ENCODE measurements at places on chromosomes 2 and 18.

DNA sequence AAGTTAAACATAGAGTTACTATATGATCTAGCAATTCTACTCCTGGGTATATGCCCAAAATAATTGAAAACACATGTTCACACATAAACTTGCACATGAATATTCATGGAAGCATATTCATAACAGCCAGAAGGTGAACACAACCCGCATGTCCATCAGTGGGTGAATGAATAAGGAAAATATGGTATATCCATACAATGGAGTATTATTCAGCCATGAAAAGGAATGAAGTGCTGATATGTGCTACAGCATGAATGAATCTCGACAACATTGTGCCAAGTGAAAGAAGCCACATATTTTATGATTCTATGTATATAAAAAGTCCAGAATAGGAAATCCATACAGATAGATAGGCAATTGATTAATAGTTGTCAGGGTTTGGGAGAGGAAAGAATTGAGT, 15.9 kb downstream of the COL4A4 start:
- no peak for DNase-seq

DNA sequence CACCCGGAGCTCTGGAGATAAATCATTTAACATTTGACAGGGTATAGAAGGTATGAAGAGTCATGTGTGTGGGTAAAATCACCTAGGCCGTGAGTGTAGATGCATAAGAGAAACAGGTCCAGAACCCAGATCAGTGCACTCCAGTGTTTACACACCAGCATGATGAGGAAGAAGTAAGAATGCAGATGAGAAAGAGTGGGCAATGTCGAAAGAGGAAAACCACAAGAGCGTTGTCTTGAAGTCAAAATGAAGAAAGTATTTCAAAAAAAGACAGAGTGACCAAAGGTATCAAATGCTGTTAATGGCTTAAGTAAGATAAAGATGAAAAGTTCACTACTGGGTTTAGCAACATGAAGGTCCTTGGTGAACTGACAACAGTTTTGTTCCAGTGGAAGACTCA, 32.0 kb upstream of the PLB1 start:
- no peak for DNase-seq

DNA sequence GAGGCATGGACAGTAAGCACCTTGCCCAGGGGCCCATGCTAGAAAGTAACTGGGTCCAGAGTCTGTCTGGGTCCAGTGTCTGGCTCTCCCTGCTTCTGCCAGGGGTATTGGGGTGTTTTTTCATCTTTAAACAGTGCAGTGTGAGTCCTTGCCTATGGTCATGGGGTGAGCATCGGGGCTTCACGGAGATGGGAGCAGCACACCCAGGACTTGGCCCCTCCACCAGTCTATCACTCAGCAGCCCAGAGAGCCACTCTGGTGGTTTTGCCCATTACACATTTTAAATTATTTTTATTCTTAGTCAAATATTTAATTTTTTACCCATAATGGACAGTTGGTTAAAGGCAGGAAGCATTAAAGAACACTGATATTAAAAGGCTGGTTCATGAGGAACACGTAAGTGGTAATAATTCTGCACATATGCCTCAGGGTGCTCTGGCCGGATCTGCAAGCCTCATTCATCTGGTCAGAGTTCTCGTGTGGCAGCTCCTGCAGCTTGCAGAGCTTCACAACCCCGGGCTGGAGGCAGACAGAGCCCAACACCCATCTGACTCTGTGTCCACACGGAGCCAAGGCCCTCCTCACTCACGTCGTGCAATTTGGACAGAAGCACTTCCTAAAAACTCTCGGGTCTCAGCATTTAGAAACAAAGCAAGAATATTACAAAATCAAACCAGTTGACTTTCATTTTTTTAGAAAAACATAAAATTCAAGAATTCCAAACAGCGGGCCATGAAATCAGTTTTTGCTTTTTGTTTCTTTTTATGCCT, 204.1 kb downstream of the CTIF start:
- DNase-seq: no peak

GRCh38 chr2:50769406-50770181, 262.3 kb downstream of the NRXN1 start:
- DNase-seq: no peak

GRCh38 chr2:88770016-88770415, 78.5 kb downstream of the RPIA start:
- DNase-seq: no peak

GRCh38 chr2:30302566-30302965, 71.2 kb downstream of the LBH start:
- no peak for DNase-seq

DNA sequence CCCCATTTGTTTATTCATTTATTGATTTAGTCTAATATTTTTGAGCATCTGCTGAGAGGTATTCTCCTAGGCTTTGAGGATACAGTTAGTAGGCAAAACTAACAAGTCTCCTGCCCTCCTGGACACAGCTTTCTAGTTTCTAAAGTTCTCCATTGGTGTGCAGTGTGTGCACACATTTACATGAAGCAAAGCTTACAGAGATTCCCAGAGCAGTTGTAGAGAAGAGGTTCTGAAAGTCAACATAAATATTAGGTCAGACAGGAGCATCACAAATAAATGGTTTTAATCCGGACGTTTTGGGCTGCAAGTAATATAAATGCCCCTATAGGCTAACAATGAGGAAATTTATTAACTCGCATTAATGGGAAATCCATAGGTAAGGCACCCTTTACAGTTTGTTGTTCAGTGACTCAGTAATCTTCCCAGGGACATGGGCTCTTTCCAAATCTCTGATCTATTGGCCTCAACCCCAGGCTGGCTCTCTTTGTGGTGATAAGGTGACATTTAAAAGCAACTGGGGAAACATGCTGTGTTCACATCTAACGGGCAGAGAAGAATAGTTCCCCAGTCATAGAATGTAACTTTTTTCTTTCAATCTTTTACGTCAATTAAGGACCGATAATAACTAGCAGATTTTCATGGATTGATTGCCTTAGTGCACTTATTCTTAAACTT, 407.2 kb downstream of the PTPRM start:
- DNase-seq: no peak

DNA sequence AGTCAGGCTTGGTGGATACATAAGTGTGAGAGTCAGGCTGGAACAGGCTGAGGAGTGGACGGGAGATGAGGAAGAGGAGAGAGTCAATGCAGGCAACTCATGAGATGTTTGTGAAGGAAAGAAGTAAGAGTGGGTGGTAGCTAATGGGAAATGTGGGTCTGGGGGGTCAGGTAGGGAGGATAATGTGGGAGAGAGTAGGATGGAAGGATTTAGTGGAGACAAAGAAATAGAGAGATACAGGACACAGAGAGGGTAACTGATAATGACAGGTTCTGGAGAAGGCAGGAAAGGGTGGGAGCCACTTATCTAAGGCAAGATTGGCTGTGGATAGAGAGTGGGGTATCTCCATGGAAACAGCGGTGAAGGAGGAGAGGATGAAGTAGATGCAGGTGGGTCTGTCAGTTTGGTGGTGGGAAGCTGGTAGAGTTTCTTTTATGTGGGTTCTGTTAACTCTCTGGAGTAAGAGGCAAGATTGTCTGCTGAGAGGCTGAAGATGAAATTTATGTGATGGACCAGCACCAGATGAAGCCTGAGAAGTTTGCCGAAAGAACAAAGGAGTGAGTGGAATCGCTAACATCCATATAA, 190.6 kb upstream of the SPRED2 start:
- DNase-seq: no peak

DNA sequence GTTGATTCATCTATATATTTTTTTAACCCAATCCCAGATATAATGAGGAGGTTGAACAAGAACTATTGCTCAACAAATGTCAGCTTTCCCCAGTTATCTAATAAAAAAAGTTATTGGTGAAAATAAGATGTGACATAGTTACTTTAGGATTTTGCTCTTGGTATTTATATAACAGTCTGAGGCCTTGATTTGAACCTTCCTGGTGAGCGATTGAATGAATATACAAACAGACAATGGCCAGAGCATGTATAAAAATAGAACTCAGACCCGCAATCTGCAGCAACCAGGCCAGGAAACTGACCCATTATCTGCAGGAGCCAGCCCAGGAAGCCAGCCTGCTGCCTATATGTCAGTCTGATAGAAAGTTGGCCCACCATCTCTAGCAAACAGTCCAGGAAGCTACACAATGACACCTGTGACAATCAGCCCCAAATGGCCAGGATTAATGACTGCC, 81.6 kb downstream of the HS6ST1 start:
- DNase-seq: no peak

GRCh38 chr2:152925547-152926448, 207.4 kb downstream of the ARL6IP6 start:
- no peak for DNase-seq

- DNase-seq: no peak
These were observed 28.0 kb downstream of the DNER start for GRCh38 chr2:229686122-229686919.

- no peak for DNase-seq
These were observed 41.4 kb downstream of the BMP10 start for GRCh38 chr2:68829749-68830148.

DNA sequence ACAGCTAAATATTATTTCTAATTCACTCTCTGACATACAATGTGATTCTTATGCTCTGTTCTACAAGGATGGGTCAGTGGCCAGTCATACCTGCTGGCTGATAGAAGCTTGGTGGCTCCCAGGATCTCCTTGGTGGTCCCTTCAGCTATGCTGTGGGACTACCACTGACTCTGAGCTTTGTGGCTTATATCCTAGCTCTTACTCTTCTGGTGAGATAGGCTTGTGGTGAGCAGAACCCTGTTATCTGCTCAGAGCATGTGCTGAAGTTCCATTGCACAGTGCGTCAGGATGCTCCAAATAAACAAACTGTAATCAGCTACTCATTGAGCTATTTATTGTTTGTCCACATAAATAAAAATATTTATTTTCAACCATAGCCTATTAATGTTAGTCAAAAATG, 51.7 kb downstream of the MFSD6 start:
- DNase-seq: no peak

GRCh38 chr2:17162713-17163112, 355.5 kb downstream of the RAD51AP2 start:
- no peak for DNase-seq

GRCh38 chr18:9890957-9891356, 5.2 kb downstream of the TXNDC2 start:
- DNase-seq: no peak

DNA sequence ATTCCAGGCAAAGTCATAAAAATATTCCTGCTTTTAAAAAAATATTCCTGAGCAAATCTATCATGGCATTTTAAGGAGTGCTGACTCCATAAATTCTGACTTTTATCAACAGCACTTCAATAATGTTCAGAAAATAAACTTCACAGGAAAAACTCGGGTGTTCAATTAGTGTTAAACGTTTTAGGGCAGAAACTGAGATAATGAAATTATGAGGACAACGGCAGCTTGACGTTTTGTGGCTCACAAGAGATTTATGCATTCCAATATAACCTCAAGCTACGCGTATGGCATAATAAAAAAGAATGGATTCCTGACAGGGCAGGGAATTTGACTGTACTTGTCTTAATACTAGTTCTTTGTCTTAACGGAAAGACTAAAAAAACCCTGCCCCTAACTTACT, 133.2 kb downstream of the ICOS start:
- no peak for DNase-seq

DNA sequence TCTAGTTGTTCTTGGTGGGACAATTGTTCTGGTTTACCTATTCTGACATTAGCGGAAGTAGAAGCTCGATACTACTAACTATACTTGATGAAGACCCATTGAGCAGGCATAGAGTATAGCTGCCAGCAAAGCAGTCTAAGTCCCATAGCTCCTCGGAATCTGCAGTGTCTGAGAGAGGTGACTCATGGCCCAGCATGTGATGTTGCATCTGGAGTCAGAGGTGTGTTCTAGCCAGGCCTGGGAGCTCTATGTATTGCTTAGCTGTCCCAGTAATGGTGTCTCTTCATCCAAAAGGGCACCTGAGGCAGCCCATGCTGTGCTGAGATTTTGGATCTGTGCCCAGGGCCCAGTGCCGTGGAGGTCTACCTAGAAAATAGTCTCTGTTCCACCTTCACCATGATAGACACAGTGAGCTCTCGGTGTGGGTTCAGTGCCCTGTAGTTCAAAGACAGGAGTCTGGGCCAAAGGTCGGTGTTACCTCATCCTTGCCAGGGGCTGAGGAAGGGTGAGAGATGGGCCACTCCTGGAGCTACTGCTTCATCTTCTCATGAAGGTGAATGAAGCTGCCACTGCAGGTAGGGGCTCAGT, 47.3 kb downstream of the MEX3C start:
- DNase-seq: no peak

All from naive thymus-derived CD8-positive, alpha-beta T cell (primary cell).